ENCODE measurements at places on chromosomes 7 and 10.

- H3K4me3 ChIP-seq: no peak overlapping the region
- no peak for DNase-seq
- no peak overlapping the region for H3K27ac ChIP-seq
- H3K4me1 ChIP-seq: no peaks in the 10 kb centered on the region
- H3K27me3 ChIP-seq: no peaks in the 10 kb centered on the region
Measured at GRCh38 chr7:25795824-25796235, 356.2 kb upstream of the NFE2L3 start.

GRCh38 chr7:133941496-133941895, 185.6 kb upstream of the LRGUK start:
- H3K4me1 ChIP-seq: no peaks in the 10 kb centered on the region
- H3K36me3 ChIP-seq: no peaks in the 10 kb centered on the region
- no peaks in the 10 kb centered on the region for H3K27me3 ChIP-seq
- no peak overlapping the region for H3K27ac ChIP-seq
- DNase-seq: no peak

DNA sequence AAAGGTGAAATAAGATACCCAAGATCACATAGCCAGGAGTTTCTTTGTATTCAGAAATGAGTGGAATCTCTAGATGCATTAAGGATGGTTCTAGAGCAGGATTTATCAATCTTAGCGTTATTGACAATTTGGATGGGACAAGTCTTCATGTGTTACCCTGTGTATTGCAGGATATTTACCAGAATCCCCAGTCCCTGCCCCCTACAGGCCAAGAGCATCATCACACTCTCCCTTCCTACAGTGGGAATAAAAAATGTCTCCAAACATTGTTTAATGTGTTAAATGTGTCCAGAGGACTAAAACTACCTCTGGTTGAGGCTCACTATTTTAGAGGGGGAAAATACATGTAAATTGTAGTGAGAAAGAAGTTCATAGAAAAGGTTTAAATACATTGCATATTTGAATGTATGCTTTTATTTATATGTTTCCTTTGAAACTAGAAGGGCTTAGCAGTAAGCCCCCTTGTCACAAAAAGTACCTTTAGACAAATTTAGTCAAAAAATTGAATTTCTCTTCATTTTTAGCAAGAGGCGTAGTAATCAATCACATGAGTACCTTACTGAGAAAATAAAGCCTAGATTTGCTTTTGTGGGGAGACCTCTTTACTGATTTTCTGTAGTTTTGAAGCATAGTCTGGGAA, 141.2 kb downstream of the MLLT10 start:
- peaks cover 9% of the 10 kb centered on the region for H3K36me3 ChIP-seq
- no peak overlapping the region for H3K4me3 ChIP-seq
- no peak overlapping the region for H3K27ac ChIP-seq
- peaks cover 4% of the 10 kb centered on the region for H3K4me1 ChIP-seq
- no peak for DNase-seq

- DNase-seq: peak; percentile 27
- no peaks in the 10 kb centered on the region for H3K27me3 ChIP-seq
- H3K4me1 ChIP-seq: no peaks in the 10 kb centered on the region
- no peak overlapping the region for H3K4me3 ChIP-seq
- H3K27ac ChIP-seq: no peak overlapping the region
- no peaks in the 10 kb centered on the region for H3K36me3 ChIP-seq
Measured at GRCh38 chr10:130341356-130341755, 205.2 kb downstream of the GLRX3 start.

DNA sequence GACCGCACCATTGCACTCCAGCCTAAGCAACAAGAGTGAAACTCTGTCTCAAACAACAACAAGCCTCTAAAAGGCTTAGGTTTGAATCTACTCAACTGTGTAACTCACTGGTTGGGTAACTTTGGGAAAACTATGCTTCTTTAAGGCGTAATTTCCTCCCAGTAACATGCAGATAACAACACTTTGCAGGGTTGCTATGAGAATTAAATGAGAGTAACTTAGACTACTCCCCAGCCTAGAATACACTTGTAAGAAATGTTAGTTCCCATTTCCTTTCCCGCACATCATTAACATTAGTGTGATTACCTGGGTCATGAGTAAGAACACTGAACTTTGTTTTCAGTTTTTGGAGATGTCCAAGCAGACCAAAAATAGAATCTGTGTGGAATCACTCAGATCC, 5.4 kb upstream of the MYPN start:
- DNase-seq: no peak
- H3K27ac ChIP-seq: no peak overlapping the region
- H3K36me3 ChIP-seq: no peaks in the 10 kb centered on the region
- H3K4me1 ChIP-seq: no peaks in the 10 kb centered on the region
- H3K27me3 ChIP-seq: no peaks in the 10 kb centered on the region

DNA sequence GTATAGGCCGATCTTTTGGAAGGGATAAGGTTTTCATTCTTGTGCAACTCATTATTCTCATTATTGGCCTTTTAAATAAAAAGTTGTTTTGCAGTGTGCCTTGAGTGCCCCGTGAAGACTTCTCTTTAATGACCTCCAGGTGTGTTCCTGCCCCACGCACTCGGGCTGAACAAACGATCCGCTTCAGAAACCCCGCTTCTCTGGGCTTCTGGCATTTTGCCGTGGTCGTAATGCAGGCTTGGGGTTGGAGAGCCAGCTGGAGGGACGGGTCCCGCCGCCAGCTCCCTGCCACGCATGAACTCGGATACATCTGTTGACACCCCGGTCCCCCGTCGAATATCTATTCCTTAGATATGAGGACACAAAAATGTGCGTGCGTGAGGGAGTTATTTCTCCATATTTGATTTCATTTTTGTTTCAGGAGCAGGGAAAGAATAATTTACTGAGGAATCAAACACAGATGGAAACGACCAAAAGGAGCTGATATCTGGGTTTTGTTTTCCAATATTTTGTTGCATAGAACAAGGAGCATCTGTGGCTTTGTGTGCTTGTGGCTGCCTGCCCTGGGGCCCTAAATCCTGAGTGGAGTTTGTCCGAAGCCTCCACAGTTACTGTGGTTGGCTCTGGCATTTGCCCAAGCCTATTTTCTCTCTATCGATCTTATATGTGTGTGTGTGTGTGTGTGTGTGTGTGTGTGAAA, 17.0 kb upstream of the TTYH3 start:
- H3K36me3 ChIP-seq: no peaks in the 10 kb centered on the region
- DNase-seq: no peak
- peaks cover 27% of the 10 kb centered on the region for H3K4me1 ChIP-seq
- H3K4me3 ChIP-seq: peak overlapping the region; percentile 32
- no peaks in the 10 kb centered on the region for H3K27me3 ChIP-seq

- no peak overlapping the region for H3K4me3 ChIP-seq
- no peak overlapping the region for H3K27ac ChIP-seq
- no peaks in the 10 kb centered on the region for H3K36me3 ChIP-seq
- DNase-seq: no peak
- H3K27me3 ChIP-seq: no peaks in the 10 kb centered on the region
Measured at GRCh38 chr10:124348801-124349200, 69.9 kb downstream of the OAT start.

DNA sequence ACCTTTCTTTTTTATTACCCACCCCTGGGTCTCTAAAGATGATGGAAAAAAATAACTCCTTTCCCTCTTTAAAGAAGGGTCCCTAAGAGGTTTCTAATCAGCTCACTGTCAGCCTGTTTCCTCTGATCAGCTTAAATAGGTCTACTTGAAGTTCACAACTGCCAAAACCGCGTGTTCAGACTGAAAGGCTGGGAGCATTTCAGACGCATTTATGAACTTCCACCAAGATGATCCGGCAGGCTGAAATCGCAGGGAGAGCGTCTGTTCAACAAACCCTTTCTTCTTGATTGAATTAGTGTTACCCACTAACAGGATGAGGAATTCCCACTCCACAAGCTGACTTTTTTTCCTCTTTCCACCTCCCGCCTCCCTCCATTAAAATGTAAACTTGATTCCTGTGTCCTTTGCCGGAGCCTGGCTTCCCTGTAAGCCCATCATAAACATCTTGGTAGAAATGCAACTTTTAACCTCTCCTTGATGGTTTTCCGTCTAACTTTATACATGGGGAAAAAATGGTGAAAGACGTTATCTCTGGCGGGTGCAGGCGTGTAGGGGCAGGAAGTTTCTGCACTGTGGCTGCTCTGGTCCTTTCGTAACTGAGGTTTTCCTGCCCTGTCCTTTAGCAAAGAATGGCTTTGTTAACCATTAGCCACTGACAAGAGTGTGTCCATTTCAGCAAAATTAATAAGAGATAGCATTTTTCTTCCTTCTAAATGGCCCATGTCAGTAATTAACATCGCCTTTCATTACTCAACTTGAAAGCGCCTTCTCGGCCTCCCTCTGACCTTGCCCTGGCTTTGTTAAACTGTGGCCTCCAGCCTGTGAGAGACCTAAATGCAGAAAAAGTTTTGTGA, 130.7 kb downstream of the BAMBI start:
- no peak for DNase-seq
- no peak overlapping the region for H3K4me3 ChIP-seq
- no peaks in the 10 kb centered on the region for H3K4me1 ChIP-seq
- no peaks in the 10 kb centered on the region for H3K27me3 ChIP-seq

DNA sequence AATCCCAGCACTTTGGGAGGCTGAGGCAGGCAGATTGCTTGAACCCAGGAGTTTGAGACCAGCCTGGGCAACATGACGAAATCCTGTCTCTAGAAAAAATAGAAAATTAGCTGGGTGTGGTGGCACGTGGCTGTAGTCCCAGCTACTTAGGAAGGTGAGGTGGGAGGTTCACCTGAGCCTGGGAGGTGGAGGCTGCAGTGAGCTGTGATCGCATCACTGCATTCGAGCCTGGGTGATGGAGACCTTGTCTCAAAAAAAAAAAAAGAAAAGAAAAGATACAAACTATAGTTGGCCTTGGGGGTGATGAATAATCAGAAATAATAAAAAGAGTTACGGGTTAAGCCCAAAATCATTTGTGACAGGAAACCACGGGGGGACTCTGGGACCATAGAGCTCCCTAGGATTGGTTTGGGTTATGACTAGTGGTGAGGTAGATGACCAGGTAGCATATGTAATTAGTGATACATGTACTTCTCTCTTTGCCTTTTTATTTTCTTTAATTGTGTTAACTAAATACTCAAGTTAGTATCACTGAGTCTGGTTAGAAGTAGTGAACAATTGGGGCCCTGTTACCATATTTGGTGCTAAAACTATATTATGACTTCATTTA, 10.4 kb upstream of the ASCC1 start:
- peaks cover 29% of the 10 kb centered on the region for H3K4me1 ChIP-seq
- no peaks in the 10 kb centered on the region for H3K27me3 ChIP-seq
- DNase-seq: no peak
- H3K27ac ChIP-seq: peak overlapping the region; percentile 33

GRCh38 chr10:28296023-28296422, 6.8 kb downstream of the MPP7 start:
- H3K27me3 ChIP-seq: no peaks in the 10 kb centered on the region
- no peak overlapping the region for H3K27ac ChIP-seq
- H3K4me1 ChIP-seq: peaks cover 9% of the 10 kb centered on the region
- no peak overlapping the region for H3K4me3 ChIP-seq
- H3K36me3 ChIP-seq: no peaks in the 10 kb centered on the region

DNA sequence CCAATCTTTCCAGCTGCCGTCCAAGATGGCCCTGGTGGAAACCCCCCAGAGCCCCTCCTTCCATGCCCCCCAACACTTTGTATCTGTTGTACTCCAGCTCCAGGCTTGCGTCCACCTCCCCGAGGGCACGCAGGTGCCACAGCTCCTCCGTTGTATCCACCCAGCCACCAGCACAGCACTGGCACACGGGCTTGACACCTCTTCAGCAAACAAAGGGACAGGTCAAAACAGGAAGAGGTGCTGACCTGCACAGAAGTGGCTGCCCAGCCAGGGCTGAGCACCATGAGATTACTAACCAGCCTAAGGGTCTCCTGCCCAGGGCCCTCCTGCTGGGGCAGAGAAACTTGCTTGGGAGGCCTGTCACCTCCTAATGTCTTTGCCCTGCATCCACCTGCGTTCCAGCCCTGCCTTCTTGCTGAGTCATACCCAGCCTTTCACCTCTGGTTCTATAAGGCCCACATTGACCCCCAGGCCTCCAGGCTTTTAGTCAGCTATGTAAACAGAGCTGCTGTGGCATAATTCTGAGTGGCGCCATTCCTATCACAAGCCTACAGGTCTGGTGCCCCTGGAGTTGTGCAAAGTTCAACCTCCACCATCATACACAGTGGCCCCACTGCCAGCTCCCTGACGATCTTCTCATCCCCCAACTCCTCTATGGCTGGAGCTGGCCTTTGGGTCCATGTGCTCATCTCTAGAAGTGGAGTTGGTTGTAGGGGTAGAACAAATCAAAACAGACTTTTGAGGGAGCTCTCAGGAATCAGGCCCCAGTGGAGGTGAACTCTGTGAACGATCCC, 20.9 kb downstream of the SLC29A3 start:
- H3K36me3 ChIP-seq: no peaks in the 10 kb centered on the region
- no peaks in the 10 kb centered on the region for H3K4me1 ChIP-seq
- H3K4me3 ChIP-seq: no peak overlapping the region
- H3K27ac ChIP-seq: no peak overlapping the region
- H3K27me3 ChIP-seq: no peaks in the 10 kb centered on the region
- DNase-seq: no peak

GRCh38 chr10:1624240-1624639, 113.1 kb downstream of the ADARB2 start:
- H3K27ac ChIP-seq: no peak overlapping the region
- DNase-seq: peak; percentile 13
- H3K27me3 ChIP-seq: no peaks in the 10 kb centered on the region
- no peaks in the 10 kb centered on the region for H3K36me3 ChIP-seq
- H3K4me3 ChIP-seq: no peak overlapping the region

GRCh38 chr7:4726566-4726965, 44.5 kb downstream of the FOXK1 start:
- H3K27ac ChIP-seq: peak overlapping the region; percentile 96
- no peak for DNase-seq
- H3K27me3 ChIP-seq: no peaks in the 10 kb centered on the region
- H3K4me1 ChIP-seq: peaks cover 66% of the 10 kb centered on the region

DNA sequence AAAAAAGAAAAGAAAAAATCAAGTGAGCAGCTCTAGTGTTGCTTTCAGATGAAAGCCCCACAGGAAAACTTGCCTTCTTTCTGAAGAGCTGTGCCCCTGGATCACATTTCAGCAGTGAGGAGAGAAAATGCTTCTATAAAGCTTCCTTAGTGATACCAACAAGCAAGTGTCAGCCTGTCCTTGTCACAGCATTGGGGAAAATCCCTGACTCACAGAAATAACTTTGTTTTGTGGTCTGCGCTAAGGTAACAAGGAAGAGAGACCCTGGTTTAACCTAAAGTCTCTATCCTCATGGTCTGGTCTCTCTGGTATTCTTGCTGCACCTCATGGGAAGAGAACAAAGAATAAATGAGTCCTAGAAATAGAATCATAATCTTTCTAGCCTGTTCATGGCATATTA, 885.2 kb upstream of the SORCS1 start:
- no peak for DNase-seq
- no peaks in the 10 kb centered on the region for H3K27me3 ChIP-seq
- H3K4me1 ChIP-seq: no peaks in the 10 kb centered on the region

- no peaks in the 10 kb centered on the region for H3K27me3 ChIP-seq
- H3K27ac ChIP-seq: no peak overlapping the region
- H3K36me3 ChIP-seq: no peaks in the 10 kb centered on the region
- H3K4me3 ChIP-seq: no peak overlapping the region
- H3K4me1 ChIP-seq: no peaks in the 10 kb centered on the region
- no peak for DNase-seq
Measured at GRCh38 chr7:99943641-99944496, 14.4 kb upstream of the GJC3 start.

- H3K27me3 ChIP-seq: no peaks in the 10 kb centered on the region
- H3K36me3 ChIP-seq: no peaks in the 10 kb centered on the region
- H3K27ac ChIP-seq: no peak overlapping the region
- peak; percentile 91 for DNase-seq
- peaks cover 32% of the 10 kb centered on the region for H3K4me1 ChIP-seq
Measured at GRCh38 chr7:159028508-159029401, 115.9 kb downstream of the VIPR2 start.

- no peak for DNase-seq
- H3K27me3 ChIP-seq: no peaks in the 10 kb centered on the region
- peaks cover 42% of the 10 kb centered on the region for H3K36me3 ChIP-seq
- H3K4me3 ChIP-seq: no peak overlapping the region
- H3K4me1 ChIP-seq: peaks cover 28% of the 10 kb centered on the region
- H3K27ac ChIP-seq: no peak overlapping the region
Measured at GRCh38 chr7:17339139-17339538, 40.7 kb downstream of the AHR start.
